ENCODE measurements at places on chromosomes 2 and 18.

- no peak for DNase-seq
Observed at GRCh38 chr18:21383031-21383430, 141.0 kb downstream of the GREB1L start.

DNA sequence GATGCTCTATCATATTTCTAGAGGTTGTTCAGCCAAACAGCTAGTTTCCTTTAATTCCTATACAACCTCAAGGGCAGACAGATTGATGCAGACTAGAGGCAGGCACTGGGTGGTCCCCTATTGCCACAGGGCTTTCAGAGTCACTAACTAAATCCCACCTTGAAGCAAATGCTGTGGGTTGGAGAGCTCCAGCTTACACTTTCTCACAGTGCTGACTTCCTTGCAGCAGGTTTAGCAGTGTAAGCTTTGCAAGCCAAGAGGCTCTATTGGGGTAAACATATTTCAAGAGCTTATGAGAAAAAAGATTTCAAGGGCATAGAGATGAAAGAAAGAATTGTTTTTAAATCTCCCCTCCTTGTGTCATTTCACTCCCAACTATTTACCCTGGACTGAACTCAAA is 366.5 kb upstream of the CRIM1 start:
- no peak for DNase-seq

DNA sequence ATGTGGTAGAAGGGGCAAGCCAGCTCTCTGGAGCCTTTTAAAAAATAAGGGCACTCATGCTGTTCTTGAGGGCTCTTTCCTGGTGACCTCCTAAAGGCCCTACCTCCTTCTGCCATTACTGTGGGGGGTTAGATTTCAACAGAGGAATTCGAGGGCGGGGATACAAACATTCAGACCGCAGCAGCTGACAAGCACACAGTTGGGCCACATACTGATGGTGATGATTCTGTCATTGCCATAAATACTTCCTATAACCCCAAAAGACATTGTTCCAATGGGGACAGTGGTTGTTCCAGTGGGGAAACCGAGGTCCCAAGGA is 67.0 kb downstream of the TSHZ1 start:
- DNase-seq = no peak

DNA sequence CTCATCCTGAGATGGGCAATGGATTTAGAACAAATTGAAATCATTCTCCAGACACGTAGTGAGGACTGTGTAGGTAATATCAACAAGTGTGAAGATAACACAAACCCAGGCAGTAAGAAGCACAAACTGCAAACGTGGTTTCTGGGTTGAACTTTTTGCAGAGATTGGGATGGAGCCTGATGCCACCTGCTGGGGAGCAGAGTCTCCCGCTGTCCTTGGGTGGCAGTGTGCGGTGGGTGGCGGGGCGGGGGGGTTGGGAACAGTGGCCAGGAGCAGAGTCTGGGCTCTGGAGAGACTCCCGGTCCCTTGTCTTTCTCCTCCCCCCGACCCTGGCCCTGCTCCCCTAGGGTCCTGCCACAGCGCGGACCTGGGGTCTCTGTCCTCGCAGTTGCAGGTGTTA is 19.5 kb downstream of the TRAF3IP1 start:
- no peak for DNase-seq

DNA sequence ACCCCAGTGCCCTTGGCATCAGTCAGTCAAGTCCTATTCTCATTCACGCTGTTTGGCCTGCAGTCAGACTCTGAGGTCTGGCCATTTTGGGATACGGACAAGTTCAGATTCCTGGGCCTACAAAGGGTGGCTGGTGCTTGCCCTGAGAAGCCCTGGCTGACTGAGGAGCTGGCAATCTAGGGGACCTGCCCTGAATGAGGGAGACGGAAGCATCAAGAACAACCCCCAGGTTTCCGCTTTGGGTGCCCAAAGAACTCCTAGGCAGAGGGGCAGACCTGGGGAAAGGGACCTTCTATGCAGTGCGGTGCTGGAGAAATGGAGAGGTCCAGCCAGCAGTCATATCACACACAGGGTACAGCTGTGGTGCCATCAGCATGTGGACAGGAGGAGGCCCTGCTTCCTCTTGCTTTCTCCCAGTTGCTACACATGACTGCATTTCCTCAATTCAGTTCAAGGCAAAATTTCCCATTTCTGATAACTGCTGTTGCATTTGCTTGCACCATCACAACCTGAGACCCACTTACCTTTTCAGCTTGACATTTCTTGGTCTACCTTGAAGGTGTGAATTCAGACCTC is 70.9 kb upstream of the LGALSL start:
- no peak for DNase-seq

DNA sequence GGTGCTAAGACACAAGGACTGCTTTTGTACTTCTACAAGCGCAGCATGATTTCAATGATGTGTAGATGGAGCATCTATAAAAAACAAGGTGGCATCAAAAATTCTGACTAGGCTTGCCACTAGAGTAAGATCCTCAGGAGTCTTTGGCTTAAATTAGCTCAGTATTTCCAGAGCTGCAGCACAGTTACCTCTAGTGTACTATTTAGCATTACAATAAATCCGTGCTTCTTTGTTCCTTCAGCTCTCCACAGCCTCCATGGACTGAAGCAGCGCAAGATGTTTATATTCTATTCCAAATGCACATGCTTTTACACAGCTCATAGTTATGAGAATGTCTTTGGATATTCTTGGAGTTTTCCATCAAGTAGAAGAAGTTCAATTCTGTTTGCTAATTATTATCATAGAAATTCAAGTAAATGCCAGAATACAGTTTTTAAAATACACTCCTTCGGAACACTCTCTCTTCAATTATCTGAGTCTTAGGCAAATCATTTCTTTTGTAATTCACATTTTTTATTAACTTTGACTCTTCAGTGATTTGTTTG is 1133.0 kb upstream of the LRRTM1 start:
- DNase-seq = no peak

DNA sequence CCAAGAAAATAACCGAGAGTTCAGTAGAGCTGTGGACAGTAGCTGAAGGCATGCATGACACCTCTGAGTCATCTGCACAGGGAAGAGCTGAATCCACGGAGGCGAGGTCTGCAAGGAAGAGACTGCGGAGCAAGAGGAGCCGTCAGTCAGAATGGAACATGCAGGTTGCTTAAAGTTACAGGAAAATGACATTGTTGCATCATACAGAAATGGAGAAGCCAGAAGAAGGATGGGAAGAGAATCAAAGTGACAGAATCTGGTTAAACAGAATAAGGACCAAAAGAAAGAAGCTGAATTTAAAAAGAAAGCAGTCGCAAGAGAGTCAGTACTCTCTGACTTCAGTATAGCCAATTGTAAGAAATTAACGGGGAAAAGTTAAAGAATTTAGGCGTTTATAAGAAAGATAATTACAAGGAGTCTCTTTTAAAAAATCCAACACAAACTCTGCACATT is 533.8 kb downstream of the ADCYAP1 start:
- DNase-seq = no peak

DNA sequence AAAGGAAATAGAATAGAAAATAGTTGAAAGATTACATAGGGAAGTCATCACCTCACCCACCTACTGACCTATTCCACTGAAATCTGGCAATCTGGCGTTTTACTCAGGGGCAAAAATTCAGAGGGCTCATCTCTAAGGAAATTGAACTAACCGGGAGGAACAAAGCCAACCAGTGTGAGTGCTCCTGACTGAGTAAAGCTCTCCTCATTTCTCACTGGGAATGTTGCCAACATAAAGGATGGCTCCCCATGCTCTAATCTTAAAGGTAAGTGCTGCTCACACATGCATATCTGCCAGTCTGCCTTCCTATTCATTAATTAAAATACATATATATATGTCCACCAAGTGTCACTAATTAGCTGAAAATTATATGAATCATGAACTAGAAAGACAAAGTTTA is 13.5 kb upstream of the DOK6 start:
- no peak for DNase-seq

DNA sequence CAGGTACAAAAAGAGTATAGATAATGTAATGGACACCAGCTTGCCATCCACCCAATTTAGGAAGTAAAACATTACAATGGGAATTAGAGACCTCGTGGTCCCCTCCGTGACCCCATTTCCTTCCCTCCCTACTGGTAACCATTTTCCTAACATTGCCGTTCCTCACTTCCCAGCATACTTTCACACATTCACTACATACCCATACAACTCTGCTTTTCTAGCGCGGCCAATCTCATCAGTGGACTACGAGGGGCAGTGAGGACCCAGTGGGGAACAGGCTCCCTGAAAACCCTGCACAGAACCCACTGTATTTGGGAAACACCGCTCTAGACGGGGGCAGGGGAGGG is 1.1 kb downstream of the ENOSF1 start:
- no peak for DNase-seq

GRCh38 chr18:44048846-44049245 is 631.8 kb upstream of the SETBP1 start:
- DNase-seq = no peak

DNA sequence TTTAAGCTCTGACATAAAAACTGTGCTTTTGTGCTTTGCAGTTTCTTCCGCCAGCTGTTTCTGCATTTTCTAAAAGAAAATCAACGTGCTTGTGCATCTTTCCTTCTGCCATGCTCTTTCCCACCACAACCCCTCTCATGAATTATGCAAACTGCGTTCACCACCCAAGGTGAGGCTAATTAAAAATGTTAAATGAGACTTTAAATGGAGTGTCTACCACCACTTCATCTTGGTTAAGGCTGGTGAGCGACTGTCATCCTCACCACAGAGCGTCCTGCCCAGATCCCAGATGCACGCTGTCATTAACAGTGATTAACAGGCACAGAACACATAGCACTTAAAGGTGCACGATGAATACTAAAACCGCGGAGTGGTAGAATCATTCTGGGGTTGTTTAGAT is 250.5 kb upstream of the RAB6C start:
- DNase-seq = no peak

- no peak for DNase-seq
Observed at GRCh38 chr18:25177631-25178030, 174.3 kb downstream of the ZNF521 start.

- DNase-seq = no peak
Observed at GRCh38 chr2:55869637-55870325, 53.8 kb downstream of the EFEMP1 start.

DNA sequence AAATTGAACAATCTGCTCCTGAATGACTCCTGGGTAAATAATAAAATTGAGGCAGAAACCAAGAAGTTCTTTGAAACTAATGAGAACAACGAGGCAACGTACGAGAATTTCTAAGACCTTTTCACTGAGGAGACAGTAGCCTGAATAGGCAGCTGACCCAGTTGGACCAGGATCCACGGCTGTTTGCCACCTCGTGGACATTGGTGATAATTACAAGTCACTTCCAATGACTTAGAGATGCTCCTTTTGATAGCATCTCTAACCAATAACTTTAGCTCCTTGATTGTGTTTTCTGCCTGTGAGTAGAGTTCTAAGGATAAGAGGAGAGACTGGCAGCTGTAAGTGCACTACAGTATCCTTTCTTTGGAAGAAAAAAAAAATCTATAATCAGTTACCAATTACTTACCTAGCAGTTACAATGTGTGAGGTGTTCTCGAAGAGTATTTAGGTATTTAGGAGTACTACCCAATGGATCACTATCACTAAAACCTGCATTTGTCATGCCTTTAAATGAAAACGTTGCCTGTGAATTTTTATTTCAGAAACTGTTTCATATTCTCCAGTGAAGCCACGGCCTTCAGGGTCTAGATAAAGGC is 31.3 kb upstream of the CNTNAP5 start:
- peak; percentile 15 for DNase-seq

DNA sequence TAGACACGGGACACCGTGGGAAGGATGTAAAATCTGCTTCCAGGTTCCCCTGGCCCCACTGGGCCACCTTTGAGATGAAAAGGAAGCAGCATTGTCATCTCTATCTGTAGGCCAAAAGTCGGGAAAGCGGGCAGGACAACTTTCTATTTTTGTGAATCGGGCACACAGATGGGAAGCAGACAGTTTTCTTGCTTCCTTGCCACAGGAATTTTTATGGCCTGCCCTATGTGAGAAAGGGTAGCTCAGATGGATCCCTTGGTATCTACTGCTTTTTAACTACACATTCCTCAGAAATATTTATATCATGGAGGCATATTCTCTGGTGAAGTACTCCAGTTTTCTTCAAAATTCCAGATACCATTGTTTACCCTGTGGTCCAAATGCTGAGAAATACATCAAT is 735.5 kb downstream of the CBLN2 start:
- DNase-seq = no peak

DNA sequence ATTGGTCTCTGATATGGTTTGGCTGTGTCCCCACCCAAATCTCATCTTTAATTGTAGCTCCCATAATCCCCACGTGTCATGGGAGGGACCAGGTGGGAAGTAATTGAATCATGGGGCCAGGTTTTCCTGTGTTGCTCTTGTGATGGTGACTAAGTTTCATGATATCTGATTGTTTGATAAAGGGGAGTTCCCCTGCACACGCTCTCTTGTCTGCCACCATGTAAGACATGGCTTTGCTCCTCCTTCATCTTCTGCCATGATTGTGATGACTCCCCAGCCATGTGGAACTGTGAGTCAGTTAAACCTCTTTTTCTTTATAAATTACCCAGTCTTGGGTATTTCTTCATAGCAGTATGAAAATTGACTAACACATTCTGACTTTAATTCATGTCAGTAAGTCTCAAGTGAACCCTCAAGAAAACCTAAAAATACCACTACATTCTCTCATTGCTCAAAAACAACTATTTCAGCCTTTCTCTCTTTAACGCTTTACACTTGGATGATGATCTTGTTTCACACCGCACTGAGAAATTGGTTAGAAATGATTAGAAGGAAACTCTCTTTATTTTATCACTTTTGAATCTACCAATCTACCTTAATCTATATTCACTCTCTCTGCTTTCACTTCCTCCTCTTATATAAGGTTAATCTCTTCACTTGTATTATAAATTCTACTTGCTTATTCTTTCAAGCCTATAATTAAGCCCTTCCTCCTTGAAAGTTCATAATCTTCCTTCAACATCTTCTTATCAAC is 110.1 kb downstream of the GALR1 start:
- DNase-seq = no peak

- DNase-seq = no peak
Observed at GRCh38 chr2:147081831-147082230, 763.0 kb upstream of the ACVR2A start.

DNA sequence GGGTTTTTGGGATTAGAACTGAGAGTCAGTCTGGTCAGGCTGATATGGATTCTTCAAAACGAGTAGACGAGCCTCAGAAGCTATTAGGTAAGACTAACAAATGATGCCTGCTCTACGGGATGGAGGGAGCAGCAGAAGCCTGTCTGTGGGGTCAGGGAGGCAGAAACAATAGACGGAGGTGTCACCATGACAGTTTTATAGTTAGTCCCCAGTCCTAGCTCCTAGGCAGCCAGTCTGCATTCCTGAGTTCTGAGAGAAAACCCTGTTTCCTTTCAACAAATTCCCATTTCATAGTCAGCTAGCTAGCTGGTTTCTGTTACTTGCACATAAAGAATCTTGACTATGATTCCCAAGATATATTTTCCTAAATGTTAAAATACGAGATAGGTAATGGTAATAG is 542.1 kb downstream of the PID1 start:
- DNase-seq = no peak

All from stimulated activated CD4-positive, alpha-beta T cell treated with anti-CD3 and anti-CD28 coated beads, Interleukin-15, amount 100 ng/mL, for 24 hours (primary cell).